PC-9 (cell line): ENCODE measurements at places on chromosomes 3 and 15. TPM values are rescaled to one million over a fixed set of nuclear protein-coding genes. Genes with fewer than 3 reads are reported as not detected.
A peak's percentile ranks its signal among the peaks of the same experiment; 100 is the strongest.

IP6K2 gene
- 123 and 144 TPM in 2 replicates for total RNA-seq

GRCh38 chr3:21017115-21017852 lies 733.7 kb downstream of the ZNF385D start:
- peak; percentile 62 for DNase-seq
- H3K27ac ChIP-seq: no peak overlapping the region
- H3K4me1 ChIP-seq: no peaks in the 10 kb centered on the region
- H3K27me3 ChIP-seq: no peaks in the 10 kb centered on the region

DNA sequence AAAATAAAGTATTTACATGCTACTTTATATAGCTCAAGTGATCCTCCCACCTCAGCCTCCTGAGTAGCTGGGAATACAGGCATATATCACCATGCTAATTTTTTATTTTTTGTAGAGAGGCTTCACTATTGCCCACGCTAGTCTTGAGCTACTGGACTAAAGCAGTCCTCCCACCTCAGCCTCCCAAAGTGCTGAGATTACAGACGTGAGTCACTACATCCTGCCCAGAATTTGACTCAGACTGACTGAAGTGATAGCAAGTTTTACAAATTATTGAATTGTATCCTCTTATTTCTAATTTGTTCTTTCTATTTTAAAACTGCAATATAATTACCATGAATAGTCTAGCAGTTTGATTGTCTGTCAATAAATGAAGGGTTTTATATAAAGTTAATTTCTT lies 210.3 kb upstream of the CGNL1 start:
- no peak overlapping the region for H3K4me3 ChIP-seq
- no peaks in the 10 kb centered on the region for H3K36me3 ChIP-seq

DNA sequence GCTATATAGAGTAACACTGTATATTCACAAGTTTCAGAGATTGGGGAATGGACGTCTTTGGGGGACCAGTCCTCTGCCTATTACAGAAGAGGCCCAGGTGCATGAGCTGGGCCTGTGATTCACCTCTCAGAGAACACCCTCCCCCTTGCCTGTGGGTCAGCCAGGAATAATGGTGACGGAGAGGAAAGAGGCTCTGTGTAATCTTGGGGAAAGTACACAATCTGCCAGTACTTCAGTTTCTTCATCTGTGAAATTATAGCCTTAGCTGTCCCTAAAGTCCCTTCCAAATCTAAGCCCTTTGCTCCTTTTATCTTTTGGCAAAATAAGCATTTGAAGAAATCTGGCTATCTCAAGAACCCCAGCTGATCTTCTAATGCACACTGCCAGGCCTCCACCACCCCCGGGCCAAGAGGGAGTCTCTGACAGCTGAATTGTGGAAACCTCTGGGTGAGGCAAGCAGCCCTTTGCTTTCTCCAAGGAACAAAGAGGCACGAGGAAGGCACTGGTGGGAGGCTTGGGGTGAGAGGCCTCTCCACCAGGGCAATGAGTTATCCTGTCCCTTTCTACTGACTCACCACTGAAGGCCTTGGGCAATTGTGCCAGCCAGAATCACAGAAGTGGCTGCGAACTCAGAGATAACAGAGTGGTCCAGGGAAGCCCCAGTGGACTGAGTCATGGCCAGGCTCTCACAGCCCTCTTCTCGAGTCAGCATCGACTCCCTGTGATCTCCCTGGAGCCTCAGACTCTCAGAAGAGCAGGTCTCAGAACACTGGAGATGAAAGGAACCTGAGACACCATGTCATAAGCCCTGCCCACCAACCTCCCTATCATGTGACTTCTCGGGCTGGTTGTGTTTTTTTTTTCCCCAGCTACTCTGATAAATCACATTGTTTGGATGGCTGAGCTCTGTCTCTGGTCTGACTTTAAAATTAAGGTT lies 31.8 kb downstream of the CCNL1 start:
- H3K4me1 ChIP-seq: peaks cover 92% of the 10 kb centered on the region
- peak overlapping the region; percentile 94 for H3K27ac ChIP-seq
- H3K36me3 ChIP-seq: no peaks in the 10 kb centered on the region
- DNase-seq: peak; percentile 97
- H3K27me3 ChIP-seq: no peaks in the 10 kb centered on the region
- H3K4me3 ChIP-seq: peak overlapping the region; percentile 43; the same call in 1 of the 2 replicates

STAC gene
- total RNA-seq: 14.7 and 17.6 TPM in 2 replicates

- no peak overlapping the region for H3K4me3 ChIP-seq
- H3K27me3 ChIP-seq: no peaks in the 10 kb centered on the region
- H3K36me3 ChIP-seq: no peaks in the 10 kb centered on the region
- no peaks in the 10 kb centered on the region for H3K4me1 ChIP-seq
- H3K27ac ChIP-seq: no peak overlapping the region
These were observed 13.9 kb upstream of the TMPRSS7 start for GRCh38 chr3:112020674-112021085.

- H3K27me3 ChIP-seq: no peaks in the 10 kb centered on the region
- no peak overlapping the region for H3K4me3 ChIP-seq
- peaks cover 10% of the 10 kb centered on the region for H3K4me1 ChIP-seq
- no peak overlapping the region for H3K27ac ChIP-seq
These were observed 472.9 kb downstream of the FOXP1 start for GRCh38 chr3:71110385-71111222.

PCOLCE2 gene
- total RNA-seq: 1.5 and 2.5 TPM in 2 replicates

CLPX gene
- 41.0 and 44.1 TPM in 2 replicates for total RNA-seq

ANKRD34C gene
- not detected in 2 replicates for total RNA-seq

- no peaks in the 10 kb centered on the region for H3K36me3 ChIP-seq
- no peak overlapping the region for H3K4me3 ChIP-seq
- 0 out of 2 replicates have a peak, but pooled peaks cover 6% of the 10 kb centered on the region for H3K27me3 ChIP-seq
- no peak overlapping the region for H3K27ac ChIP-seq
- DNase-seq: no peak
These were observed 117.7 kb downstream of the CHCHD4 start for GRCh38 chr3:14007006-14007405.

GRCh38 chr15:50166216-50166615 lies 15.8 kb upstream of the SLC27A2 start:
- DNase-seq: no peak
- H3K4me1 ChIP-seq: peaks cover 32% of the 10 kb centered on the region
- no peak overlapping the region for H3K4me3 ChIP-seq
- H3K36me3 ChIP-seq: no peaks in the 10 kb centered on the region
- no peaks in the 10 kb centered on the region for H3K27me3 ChIP-seq

DNA sequence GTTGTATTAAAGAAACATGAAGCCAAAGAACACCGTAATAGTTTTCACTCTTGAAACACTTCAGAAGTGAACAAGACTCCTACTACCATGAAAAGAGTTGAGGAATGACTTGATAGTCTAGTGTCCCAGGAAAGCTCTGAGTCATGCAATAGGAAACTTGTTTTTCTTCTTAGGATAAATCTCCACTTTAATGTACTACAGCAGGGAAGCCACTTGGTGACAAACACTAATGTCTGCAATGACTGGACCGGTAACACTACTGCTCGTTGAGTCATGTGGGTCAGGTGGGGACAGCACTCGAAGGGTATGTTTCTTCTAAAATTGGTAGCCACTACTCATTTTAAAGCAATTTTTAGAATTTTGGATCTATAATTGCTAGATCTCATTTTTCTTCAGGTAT lies 291.7 kb upstream of the CNTN3 start:
- no peaks in the 10 kb centered on the region for H3K27me3 ChIP-seq
- H3K4me1 ChIP-seq: no peaks in the 10 kb centered on the region
- no peak overlapping the region for H3K4me3 ChIP-seq
- no peak overlapping the region for H3K27ac ChIP-seq
- H3K36me3 ChIP-seq: no peaks in the 10 kb centered on the region

DNAJA4 gene
- 0.33 and 0.35 TPM in 2 replicates for total RNA-seq

DNA sequence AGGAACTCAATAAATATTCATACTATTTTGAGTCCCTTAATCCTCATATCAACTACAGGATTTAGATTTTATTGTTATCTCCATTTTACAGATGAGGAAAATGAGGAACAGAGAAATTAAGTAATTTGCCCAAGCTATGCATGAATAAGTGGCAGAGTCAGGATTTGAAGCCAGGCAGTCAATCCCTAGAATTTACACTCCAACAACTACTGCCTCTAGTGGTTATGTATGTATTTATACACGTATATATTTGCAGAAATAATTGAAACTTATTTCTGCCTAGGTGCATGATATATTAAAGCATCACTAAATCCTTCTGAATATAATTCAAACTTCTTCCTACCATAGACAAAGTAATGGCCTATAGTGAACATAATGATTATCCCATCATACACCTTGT lies 137.4 kb downstream of the SERPINI1 start:
- H3K27ac ChIP-seq: no peak overlapping the region
- H3K4me1 ChIP-seq: no peaks in the 10 kb centered on the region
- no peaks in the 10 kb centered on the region for H3K27me3 ChIP-seq
- no peak overlapping the region for H3K4me3 ChIP-seq
- no peaks in the 10 kb centered on the region for H3K36me3 ChIP-seq
- no peak for DNase-seq

CHST2 gene
- total RNA-seq: 0.15 and 0.18 TPM in 2 replicates

DNA sequence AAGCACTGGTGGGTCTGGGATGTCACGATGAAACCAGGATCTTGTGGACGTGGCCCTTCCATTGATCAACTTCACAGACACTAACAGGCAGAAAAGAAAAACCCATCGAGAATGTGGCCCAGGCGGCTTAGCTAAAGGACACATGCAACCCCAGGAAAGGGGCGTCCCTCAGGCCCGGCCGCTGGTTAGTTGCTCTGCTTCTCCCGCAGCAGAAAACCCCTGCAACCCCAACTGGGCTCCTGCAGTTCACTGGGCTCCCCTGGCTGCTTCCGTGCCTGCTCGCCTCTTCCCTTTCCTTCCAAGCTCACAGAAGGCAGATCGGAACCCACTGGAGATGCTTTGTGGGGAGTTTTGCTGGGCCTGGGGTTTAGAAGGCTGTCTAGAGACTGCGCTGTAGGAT lies 1.1 kb downstream of the GASK1A start:
- H3K27ac ChIP-seq: no peak overlapping the region
- no peaks in the 10 kb centered on the region for H3K36me3 ChIP-seq
